ENCODE measurements at places on chromosomes 5 and 9.

DNA sequence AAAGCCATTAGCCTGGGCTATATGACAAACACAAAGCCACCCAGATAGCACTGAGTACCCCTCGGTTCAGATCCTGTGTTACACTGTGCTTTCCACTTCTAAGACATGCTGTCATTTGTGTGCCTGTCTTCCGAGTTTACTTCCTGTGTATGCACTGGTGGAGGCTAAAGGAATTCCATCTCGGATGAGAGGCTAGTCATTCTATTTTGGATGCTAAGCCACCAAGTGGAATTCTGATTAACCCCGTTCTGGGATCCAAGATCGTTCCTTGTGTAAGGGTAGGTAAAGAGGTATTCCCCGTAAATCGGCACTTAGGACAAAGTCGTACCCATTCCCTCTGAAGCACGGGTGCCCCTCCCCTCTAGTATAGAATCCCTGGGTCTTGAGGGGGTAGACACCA, 8.7 kb downstream of the PROP1 start:
- DNase-seq = no peak

DNA sequence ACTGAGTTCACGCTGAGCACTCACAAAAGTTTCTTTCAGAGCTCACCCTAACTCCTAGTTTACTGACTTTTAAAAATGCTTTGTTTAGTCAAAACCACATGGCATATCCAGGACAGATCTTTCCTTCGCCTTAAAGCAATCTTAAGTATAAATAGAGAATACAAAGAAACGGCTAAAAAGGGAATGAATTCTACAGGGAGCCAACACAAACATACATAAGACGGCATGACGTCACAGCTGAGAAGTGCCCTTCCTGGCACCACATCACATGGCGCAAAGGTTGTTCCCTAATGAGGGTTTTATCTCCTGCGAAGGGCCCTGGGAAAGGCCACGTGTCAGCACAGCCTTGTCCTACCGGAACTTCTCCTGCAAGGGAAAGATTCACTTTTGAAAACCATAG, 141.3 kb downstream of the IRX1 start:
- no peak for DNase-seq

- DNase-seq = no peak
Measured at GRCh38 chr9:120267929-120268328, 312.0 kb downstream of the CDK5RAP2 start.

DNA sequence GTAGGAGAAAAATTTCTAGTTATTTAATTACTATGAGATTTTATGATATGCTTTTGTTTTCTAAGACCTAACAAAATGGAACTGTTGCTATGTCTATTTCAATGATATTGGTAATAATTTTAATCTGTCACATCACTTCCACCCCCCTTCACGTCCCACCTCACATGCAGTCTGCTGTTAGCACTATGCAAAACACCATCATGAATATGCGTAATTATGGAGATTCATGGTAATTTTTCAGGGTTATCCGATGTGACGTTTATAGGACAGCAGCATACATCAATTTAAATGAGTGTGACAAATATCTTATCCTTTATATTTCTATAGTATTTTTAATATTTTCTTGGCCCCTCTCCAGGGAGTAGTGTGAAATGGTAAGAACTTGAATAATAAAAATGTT, 283.8 kb upstream of the TMEM161B start:
- DNase-seq = no peak

- DNase-seq = no peak
Measured at GRCh38 chr9:125428902-125429467, 167.4 kb downstream of the GAPVD1 start.

- DNase-seq = no peak
Measured at GRCh38 chr5:5313101-5313635, 109.3 kb upstream of the ICE1 start.

DNA sequence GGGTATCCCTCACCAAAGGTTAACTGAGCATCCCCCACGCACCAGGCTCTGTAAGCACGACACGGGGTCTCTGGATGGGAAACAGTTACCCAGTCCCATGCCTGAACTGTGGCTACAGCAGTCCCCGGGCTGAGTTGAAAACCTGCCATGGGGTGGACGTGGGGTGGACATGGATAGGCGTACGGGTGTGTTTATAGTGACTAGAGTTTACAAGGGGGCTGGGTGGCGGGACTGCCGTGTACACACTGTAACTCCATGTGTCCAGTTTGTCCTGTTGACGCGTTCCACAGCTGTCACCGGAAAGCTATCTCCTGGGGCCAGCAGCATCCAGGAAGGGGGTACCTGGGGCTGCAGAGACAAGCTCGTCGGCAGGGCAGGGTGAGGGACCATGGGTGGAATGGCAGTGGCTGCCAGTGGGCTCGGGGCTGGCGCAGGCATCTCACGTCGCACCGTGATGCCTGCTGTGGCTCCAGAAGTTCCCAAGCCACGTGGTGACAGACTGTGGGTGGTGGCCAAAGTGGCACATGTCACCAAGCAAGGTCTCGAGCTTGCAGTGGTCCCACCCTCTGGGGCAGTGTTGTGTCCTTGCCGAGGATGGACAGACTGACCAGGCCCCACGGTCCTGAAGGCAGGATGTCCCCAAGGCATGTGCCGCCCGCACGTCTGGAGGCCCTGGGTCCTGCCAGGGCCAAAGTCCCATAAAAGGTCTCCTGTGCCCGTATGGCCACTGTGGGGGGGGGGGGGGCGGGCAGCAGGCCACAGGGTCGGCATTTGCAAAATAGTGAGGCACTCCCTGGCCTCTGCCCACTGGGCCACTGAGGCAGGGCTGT, 29.3 kb upstream of the RNF130 start:
- DNase-seq = no peak

- no peak for DNase-seq
Measured at GRCh38 chr9:34997379-34997781, 7.8 kb downstream of the DNAJB5 start.

- peak; percentile 40 for DNase-seq
Measured at GRCh38 chr9:14251154-14252071, 62.5 kb downstream of the NFIB start.

- DNase-seq = no peak
Measured at GRCh38 chr9:136725612-136726011, 13.2 kb downstream of the DIPK1B start.

DNA sequence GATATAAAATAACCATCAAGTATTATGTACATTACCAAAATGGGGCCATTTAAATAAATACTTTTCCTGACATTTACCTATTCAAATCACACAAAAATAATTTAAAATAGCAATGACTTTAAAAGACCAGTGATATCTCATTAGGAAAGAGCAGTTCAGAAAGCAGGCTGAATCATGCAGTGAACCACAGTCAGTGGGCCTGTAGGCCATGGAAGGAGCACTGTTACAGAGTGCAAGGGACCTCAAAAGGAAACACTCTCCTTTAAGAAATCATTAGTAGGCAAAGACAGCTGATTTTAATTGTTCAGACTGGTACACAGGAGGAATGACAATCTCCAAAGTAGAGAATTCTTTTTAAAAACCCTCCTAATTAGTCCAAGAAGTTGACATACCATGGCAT, 283.5 kb upstream of the EFNA5 start:
- DNase-seq = no peak

GRCh38 chr5:177310757-177311391, 824 bp downstream of the MXD3 start:
- DNase-seq = no peak

DNA sequence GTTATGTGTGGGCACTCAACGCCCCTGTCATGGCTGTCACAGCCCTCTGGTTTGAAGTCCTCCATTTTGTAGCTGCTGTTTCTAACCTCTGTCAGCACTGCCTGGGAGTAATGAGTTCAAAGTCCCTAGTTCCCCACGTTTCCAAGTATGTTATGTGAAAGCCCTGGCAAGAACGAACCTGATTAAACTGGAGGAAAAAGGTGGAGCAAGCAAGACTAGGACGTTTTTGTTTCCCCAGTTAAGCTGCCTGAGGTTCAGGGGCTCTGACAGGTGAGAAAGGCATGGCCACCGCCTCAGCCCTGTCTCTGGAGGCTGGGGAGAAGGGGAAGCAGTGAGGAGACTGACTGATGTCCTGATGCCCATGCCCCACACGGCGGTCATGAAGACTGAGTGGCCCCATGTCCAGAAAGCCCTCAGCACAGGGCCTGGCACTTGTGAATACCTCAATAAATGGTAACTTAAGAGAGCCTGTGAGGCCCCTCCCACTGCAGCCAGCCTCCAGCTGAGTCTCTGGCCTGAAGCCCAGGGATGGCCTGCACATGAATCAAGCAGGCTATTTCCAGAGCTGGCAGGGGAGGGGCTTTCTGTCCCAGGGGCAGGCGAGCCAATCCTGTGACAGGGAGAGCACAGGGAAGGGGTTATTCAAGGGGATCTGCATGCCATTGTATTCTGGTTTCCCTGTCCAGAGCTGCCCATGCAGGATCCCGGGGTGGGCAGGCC, 61.8 kb downstream of the PFDN1 start:
- DNase-seq = peak; percentile 67

GRCh38 chr5:2191972-2192371, 309.2 kb upstream of the IRX4 start:
- no peak for DNase-seq

- DNase-seq = no peak
Measured at GRCh38 chr5:62606878-62607277, 28.3 kb downstream of the LRRC70 start.

DNA sequence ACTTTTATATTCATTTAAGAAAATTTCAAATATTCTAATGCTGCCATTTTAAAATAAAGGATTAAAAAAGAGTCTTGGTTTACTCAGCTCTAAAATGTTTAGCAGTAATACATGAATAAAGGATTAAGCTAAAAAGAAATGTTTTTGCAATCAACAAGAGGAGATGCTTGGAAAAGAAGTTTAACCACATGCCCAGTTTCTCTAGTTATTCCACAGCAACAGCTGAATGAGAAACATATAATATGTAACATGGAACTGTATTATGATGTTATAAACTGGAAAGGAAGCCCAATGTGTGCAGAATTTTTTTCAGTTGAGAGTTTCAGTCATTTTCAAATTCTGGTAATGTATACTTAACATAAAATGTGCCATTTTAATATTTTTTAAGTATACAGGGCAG, 76.5 kb upstream of the ALDH1A1 start:
- no peak for DNase-seq
